ENCODE measurements at places on chromosomes 11 and 22. TPM values are rescaled to one million over a fixed set of nuclear protein-coding genes. Genes with fewer than 3 reads are reported as not detected.

Gene RNF141
- 20.4 TPM for total RNA-seq

Gene OR51B4
- not detected for total RNA-seq

GRCh38 chr22:37026325-37026724 is 6.8 kb downstream of the MPST start:
- no peak for DNase-seq

DNA sequence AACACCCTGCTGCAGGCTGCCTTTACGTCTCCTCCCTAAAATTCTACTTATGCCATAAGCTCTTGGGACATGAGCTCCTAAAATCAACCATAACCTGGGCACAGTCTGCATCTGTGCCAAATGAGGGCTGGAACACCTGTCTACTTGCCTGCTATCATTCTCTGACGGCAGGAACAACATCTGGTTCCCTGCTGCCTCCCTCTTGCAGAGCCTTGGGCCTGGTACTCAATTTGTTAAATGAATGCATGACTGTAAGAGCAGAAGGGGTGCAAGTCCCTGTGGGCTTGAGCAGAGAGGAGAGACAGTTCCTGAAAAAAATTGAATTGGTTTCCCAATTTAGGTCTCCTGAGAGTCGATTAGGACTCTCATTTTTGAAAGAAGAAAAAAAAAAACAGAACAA is 66.7 kb upstream of the CSNK2A3 start:
- DNase-seq = no peak

DNA sequence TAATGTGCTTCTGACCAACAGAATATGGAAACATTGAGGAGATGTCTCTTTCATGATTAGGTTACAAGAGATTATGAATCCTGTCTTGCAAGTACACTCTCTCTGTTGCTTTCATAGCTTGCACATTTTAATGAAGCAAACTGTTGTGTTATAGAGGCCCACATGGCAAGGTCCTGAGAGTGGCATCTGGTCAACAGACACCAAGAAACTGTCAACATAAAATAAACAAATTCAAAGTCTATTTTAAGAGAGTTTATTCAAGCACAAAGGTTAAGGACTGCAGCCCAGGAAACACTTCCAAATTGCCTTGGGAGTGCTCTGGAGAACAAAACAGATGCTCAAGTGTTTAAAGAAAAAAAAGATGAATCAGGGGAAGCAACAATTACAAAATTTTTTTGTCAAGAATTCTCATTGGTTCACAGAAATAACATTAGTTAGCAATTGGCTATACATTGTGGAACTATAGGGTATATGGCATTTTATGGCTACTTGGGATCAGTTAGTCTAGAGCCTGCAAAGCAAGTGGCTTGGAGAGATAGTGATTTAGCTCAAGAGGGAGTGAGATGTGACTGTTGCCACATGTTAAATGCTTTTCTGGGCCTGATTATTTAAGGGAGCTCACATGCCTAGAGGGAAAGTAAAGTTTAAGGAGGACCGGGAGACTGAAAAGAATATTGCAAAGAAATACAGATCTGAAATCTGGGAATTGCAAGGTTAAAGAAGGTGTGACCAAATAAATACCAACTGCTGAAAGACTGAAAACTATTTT is 54.6 kb downstream of the CTSC start:
- no peak for DNase-seq

DNA sequence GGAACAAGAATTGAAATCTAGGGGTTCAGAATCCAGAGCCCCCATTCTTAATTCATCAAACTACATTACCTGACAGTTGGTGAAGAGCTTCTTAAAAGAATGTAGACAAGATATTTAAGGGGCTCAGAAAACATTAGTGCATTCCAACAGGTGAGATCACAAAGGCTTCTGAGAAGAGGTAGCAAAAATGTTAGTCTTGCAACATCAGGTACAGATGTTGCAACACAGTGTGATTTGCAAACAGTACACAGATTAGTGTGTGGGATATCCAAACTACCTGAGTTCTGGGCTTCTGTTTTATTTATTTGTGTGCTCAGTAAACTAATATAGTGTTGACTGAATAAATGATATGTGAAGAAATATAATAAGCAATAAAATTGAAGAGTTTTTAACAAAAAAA is 11.8 kb downstream of the CASP4 start:
- no peak for DNase-seq

GRCh38 chr11:57357310-57357709 is 19.2 kb downstream of the P2RX3 start:
- no peak for DNase-seq

DNA sequence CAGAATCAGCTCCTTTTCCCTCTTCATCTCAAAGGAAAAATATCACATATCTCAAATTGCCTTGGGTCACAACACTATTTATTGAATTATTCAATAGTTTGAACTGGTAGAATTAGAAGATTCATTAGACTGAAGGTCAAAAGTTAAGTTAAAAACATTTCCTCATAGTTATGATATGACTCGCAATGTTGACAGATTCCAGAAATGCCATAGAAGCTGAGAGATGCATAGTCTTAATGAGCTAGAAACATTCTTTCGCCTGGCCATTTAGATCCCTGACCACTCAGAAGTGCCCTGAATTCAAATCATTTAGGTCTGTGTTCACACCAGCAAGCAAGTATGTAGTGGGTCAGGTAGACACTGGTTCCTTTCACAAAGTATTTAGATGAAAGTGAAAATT is 44.4 kb downstream of the FAT3 start:
- DNase-seq = no peak

DNA sequence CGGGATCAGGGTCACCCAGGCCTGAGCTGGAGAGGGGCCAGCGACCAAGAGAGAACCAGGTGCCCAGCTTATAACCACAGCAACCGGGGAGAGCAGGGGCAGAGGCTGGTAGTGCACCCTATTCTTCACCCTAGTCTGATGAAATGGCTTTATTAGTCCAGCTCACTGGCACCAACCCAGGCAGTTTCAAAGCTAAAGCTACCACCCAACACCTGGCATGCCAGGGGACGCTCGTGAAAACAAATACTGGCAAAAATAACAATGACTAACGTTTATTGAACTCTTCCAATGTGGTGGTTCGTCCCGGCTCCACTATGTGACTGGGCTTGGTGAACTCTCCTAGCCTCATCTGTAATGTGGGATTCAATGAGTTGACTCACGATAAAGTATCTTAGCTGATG is 30.6 kb downstream of the SCGB1A1 start:
- no peak for DNase-seq

DNA sequence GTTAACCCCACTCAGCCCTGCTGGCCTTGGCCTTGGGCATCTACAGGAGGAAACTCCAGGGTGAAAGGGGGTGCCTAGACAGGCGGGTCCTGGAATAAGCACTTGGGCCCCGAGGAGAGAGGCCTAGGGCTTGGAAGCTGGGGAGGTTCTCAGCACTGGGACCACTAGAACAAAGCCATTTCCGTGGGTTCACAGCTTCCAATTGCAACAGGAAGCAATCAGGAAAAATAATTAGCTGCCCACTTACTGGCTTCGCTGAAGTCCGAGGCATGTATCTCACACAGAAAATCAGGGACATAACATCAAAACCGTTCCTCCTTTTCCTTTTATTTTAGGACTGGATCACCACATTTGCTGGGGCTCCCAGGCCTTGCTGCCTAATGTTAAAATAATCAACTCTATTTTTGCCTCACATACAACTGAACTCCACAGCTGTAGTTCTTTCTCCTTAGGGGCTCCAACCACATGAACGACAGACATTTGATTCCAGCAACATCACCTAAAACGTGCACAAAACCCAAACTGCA is 161.1 kb upstream of the GRK3 start:
- DNase-seq = no peak

GRCh38 chr11:100777736-100778135 is 90.6 kb downstream of the ARHGAP42 start:
- DNase-seq = no peak

- no peak for DNase-seq
Observed at GRCh38 chr22:40757071-40757470, 62.1 kb downstream of the SLC25A17 start.

GRCh38 chr22:46714550-46714949 is 23.5 kb downstream of the CERK start:
- DNase-seq = no peak

GRCh38 chr22:30694171-30694639 is 469 bp upstream of the OSBP2 start:
- no peak for DNase-seq

- no peak for DNase-seq
Observed at GRCh38 chr11:63680834-63681320, 423 bp upstream of the RTN3 start.

DNA sequence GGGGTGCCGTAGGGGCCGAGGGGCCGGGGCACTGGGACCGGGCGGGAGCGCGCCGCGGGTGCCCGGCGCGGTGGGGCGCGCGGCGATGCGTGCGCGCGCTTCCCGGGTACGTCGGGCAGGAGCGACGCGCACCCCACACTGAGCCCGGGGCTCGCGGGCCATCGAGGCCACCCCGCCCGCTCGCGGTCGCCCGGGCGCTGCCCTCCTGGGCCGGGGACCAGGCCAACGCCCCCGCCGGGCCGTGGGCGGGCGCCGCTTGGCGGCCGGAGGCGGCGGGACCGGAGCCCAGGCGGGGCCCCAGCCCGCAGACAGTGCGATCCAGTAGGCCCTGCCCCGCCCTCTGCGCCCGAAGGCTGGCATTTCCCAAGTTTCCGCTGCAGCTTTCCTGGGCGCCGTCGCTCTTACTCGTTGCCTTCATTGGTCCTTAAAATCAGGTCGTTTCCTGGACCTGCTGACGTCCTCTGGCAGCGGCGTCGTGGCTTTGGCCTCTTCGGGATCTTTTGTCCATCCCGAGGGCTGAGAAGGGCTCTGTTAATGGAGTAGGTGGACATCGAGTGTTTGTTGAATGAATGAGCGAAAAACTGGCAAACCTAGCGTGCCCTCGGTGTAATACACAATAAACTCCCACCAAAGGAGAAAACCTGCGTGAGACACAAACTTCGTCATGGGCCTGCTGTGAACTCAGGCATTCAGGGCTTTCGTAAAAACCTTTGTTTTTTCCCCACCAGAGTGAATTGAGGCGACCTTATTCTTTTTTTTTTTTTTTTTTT is 638 bp downstream of the PARVA start:
- no peak for DNase-seq

GRCh38 chr11:45685964-45686537 is 20.6 kb upstream of the CHST1 start:
- no peak for DNase-seq

DNA sequence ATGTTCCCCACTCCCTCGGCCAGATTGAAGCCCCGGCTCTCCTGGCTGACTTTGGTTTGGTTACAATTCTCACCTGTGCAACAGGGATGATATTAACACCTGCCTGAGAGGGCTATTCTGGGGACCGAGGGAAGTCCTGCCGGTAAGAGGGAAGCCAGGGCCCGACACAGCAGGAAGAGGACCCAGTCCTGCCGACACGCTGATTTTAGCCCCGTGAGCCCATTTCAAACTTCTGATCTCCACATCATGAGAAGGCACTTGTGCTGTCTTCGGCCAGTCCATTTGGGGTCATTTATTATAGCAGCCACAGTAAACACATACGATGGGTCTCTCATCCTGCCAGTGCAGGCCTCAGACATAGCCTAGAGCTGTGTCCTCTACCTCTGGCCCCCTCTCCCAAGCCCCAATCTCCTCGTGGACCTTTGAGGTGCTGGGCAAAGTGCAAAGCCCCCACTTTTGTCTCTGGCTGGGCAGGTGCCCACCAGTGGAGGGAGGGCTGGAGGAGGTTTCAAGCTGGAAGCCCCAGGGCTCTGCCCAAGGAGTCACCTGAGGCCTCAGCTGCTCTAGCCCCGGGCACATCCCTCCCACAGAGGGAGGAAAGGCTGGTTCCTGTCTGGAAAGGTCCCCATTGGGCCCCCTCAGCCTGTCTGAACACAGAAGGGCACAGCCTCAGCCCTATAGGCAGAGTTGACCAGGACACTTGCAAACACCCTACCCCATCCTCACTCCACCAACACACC is 59.1 kb upstream of the FGF3 start:
- DNase-seq = no peak

- no peak for DNase-seq
Observed at GRCh38 chr11:86804951-86805350, 4.6 kb downstream of the PRSS23 start.

Data from thymus (tissue), 14 donors.